ENCODE measurements at places on chromosomes 4 and X.

- peak; percentile 59 for DNase-seq
These were observed 4.8 kb downstream of the ACOX3 start for GRCh38 chr4:8435656-8436121.

DNA sequence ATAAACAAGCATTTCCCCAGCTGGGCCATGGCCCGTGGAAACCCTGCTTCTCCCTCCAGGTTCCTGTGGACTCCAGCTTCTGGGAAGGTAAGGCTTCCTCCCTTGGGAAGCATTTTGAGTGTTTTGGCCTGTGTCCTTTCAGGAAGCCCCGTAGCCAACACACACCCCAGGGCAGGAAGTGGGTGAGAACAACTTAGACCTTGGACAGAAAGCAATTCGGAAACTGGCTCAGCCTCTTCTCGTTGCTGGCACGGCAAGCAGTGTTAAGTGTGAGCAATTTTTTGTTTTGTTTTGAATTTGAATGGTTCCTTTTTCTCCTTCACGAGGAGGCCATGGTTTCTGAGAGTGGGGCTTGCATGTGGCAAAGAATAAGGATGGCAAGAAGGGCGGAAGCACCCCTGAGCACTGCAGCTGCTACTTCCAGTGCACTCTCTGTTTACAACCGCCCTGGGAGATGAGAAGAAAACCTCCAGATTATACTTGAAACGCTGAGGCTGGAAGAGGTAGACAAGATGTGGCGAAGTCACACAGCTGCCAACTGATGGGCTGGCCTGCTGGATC, 14.1 kb upstream of the CYTL1 start:
- no peak for DNase-seq

GRCh38 chrX:3599802-3600430, 113.5 kb downstream of the PRKX start:
- no peak for DNase-seq

DNA sequence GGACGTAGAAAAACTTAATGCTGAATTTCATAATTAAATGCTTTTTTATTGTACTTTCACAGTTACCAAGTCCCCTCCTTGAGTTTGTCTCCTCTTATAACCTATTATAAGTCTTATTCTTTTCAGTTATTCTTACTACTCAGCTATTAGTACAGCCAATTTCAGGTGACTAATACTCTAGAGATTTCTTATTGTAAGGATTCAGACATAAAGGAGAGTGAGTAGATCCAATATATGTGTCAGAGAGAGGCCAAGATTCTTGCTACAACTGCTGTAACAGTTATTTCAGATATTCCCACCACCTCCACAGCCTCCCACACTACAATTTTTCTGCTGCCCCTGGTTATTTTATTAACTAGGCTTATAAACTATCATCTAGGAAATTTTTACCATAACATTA, 274.5 kb downstream of the GPAT3 start:
- DNase-seq = no peak

GRCh38 chrX:108732630-108733321, 3.6 kb downstream of the IRS4 start:
- no peak for DNase-seq

GRCh38 chr4:20337261-20337664, 85.6 kb downstream of the SLIT2 start:
- no peak for DNase-seq

GRCh38 chrX:109533631-109534030, 3.0 kb upstream of the NXT2 start:
- no peak for DNase-seq

GRCh38 chr4:7288751-7289523, 96.6 kb downstream of the SORCS2 start:
- no peak for DNase-seq

- no peak for DNase-seq
These were observed 335.3 kb downstream of the PABPC4L start for GRCh38 chr4:133866328-133866699.

- DNase-seq = peak; percentile 3
These were observed 1.1 kb upstream of the LIN54 start for GRCh38 chr4:83011689-83012199.

DNA sequence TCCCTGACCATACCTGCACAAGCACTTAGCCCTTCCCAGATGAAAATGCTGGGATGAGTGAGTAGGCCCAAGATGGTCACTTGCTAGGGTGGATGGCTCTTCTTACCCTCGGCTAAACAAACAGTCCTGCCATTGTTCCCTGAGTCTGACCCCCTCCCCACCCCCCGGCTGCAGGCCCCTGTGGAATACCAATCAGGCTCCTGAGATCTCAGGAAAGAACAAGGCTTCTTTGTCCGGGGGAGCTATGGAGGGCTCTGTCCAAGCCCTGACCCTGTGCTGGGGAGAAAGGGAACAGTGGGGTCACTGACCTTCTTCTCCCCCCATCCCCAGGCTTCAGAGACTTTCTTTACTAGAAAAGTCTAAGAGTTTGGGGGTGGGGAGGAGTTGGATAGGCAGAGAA, 6.0 kb downstream of the PLP1 start:
- DNase-seq = no peak

DNA sequence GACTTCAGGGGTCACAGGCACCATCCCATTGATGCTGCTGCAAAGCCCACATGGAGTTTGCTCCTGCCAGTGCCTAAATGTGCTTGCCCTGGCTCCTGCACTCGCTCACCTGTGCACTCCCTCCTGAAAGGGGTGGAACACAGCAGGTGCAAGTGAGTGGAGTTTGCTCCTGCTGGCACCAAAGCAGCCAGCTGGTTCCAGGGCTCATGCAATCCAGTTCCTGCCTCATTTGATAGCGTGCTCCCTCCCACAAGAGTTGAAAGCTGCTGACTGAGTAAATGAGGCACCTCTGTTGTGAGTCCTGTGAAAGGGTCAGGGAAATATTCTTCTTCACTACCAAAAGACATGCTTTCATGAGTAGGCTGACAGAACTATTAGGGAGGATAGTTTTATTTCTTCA, 30.5 kb downstream of the CXCL8 start:
- DNase-seq = no peak

DNA sequence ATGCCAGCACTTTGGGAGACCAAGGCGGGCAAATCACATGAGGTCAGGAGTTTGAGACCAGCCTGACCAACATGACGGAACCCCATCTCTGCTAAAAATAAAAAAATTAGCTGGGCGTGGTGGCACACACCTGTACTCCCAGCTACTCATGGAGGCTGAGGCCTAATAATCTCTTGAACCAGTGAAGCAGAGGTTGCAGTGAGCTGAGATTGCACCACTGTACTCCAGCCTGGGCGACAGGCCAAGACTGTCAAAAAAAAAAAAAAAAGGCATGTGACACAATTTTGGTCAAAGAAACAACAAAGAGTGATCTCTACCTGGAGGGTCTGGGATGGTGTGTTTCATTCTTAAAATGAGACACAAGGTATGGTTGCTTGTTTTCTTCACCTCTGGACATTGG, 188.2 kb upstream of the HS3ST1 start:
- no peak for DNase-seq

GRCh38 chrX:112760697-112761096, 79.9 kb downstream of the AMOT start:
- no peak for DNase-seq

DNA sequence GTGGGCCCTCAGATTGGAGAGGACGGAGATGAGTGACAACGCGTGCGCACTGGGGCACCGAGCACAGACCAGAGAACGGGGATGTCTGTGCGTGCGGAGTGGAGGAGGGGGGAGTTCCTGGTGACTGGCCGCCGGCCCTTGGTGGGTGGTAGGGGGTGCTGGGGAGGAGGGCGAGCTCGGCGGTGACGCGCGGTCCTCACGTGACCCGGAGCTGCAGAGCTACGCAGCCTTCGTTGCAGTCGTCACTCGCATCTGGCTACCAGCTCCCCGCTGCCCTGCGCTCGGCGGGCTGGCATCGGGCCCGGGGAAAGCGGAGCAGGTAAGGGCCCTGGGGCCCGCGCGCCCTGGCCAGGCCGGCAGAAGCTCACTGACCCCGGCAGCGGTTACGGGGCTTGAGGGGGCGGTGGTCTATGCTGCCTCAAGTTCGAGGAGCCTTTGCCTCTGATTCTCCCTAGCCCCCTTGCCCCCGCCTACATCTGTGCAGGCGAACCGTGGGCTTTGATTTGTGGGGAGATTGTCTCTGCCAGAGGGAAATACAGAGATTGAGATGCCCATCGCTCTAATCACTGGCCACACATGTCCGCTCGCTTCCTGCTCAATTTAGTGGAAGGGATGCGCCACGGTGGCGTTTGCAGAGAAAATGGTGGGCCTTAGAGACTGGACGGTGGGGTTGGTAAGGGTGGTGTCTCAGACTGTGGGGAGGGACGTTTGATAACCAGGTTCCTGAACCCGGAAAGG, at the start of gene ARMCX4:
Gene ARMCX4, plus strand, starts transcription at position 245 of the 738 bp plus-strand sequence. CDS start 3,134 bp downstream, outside the sequence.
- peak; percentile 33 for DNase-seq

- DNase-seq = no peak
These were observed 113.5 kb upstream of the FAM9A start for GRCh38 chrX:8914681-8915080.

GRCh38 chrX:124641737-124642491, 295.6 kb downstream of the SH2D1A start:
- no peak for DNase-seq

DNA sequence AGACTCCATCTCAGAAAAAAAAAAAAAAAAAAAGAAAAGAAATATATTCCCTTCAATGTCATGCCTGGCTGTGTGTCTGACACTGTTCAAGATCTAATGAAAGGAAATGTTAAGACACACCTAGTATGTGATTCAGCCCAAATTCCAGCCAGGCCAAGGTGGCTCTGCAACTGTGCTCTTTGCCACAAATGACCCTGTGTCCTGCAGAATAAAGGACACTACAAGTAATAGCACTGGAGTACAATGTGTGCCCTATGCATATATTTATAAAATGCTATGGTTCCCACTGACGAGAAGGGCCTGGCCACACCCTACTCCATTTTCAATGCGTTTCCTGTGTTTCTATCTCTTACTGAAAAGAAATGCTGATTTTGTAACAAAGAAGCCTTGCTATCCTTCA, 98.0 kb upstream of the SORBS2 start:
- no peak for DNase-seq

- DNase-seq = no peak
These were observed 32.2 kb downstream of the GPAT3 start for GRCh38 chr4:83568062-83568461.

DNA sequence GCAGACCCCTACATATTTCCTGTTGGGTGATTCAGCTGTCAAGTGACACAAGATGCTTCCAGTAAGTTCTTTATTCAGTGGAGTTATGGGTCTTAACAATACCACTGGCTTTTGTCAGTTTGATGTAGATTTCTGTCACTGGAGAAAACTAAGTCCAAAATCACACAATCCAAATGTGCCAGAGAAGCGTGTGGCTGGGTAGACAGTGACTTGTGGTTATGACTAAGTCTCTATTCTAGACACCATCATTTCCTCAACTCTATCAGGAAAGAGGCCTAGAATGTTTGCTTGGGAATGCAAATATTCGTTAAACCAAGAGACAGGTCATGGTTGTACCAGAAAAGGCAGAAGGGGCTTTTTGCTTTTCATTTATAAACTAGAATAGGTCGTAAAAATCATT, 54.4 kb upstream of the HS3ST1 start:
- DNase-seq = no peak

DNA sequence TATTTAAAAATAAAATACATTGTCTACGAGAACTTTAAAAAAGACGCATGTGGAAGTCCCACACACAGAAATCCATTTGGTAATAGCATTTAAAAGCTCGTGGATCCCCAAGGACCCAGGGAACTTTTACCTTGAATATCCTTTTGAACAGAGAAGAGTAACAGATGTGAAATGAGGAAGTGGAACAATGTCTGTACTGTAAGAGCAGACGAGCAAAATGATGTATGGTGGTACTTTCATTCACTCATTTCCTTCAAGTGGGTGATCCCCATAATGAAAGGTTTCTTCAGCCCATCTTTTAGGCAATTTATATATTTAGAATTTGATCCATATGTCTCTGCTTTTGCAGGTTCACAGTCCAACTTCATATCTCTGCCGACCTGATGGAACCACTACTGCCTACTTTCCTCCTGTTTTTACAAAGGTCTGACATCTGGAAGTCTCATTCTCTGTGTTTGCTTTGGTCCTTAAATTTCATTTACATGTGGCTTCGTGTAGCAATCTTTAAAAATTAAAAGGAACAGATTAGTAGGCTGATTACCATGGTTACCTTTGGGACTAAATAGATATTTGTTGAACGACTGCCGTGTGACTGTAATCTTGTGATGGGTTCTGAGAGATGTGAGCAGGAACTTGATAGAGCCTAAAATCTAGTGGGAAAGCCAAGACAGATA, 188.4 kb downstream of the PALLD start:
- DNase-seq = no peak

DNA sequence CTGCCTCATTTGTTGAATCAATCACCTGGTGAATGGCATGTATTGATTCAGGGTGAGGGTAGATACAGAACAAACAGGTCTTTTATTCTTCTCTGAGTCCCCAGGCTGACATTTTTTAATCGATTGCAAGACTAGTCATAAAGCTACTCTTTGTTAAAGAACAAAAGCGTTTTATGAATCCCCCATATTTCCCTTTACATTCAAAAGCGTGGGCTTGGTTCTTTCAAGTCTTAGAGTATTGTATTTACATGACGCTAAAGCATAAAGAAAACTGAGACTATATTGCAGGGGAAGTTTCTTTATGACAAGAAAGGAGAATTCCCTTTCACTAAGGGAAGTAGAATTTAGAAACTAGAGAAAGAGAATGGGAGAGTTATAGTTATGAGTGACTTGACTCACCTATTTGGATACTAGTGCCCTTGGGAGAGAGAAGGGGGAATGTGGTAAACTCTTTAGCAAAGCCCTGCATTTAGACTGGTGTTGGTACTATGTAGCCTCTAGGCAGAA, 69.3 kb upstream of the PDE5A start:
- DNase-seq = no peak

DNA sequence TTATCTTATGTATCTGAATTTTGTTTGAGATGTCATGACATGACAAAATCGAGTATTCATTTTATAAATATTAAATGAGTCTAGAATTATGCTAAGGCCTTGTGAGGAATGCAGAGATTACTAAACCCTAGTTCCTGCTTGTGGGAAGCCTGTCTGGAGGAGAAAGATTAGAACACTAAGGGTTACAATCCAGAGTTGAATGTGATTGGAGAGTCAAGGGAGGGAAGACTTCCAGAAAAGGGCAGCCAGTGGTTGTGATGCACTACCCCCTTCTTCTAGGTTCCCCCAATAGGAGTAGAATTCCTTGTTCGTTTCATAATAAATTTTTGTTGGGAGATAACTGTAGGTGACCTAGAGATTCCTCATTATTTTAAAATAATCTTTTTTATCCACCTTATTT, 141.1 kb downstream of the AFF1 start:
- no peak for DNase-seq

DNA sequence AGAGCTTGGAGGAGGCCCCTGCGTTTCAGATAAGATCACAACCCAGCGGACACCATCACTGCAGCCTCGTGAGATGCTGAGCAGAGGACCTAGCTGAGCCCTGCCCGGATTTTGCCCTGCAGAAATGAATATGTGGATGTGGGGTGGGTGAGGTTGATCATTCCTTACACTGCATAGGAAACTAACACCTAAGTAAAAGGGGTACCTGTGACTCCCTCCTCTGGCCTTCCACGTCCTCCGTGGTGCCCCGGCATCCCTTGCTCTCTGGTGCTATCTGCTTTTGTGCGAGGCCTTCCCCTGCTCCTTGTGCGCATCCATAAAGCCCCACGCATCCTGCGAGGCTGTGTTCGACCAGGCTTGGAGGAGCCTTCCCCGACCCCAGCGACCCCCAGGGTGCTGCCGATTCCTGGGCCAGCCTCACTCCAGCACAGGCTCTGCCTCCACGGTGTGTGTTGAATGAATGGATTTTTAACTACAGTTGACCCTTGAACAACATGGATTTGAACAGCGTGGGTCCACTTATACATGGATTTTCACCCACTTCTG, 25.6 kb upstream of the GPR78 start:
- no peak for DNase-seq

GRCh38 chr4:183333983-183334382, 11.8 kb upstream of the CLDN24 start:
- DNase-seq = no peak
